HCEC 1CT (cell line): ENCODE measurements at places on chromosomes 2 and 18.
A peak's percentile ranks its signal among the peaks of the same experiment; 100 is the strongest.

- no peak for DNase-seq
Observed at GRCh38 chr2:58120626-58121229, 74.1 kb downstream of the VRK2 start.

DNA sequence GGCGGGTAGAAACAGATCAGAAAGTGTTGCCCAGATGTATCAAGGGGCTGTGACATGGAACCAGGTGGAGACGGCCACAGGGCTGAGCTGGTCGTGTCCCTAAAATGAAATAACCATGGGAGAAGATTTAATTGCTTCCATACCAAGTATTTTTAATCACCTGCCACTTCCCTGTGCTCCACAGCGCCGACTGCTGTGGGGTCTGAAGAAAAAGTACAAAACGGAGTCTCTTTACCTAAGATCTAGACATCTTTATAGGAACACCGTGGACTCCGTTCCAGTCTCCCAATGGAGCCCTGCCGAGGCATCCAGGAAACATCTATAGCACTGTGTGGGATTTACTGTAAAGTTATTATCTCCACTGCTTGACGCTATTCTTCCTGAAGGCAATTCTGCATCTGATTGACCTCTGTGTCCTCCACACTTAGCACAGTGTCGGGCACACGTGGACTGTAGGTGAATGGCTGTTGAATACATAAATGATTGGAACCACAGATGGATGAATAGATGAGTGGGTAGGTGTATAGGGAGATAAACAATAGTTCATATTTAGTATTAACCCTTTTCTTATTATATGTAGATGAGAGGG, 21.6 kb upstream of the GYPC start:
- peak; percentile 22 for DNase-seq

- DNase-seq = no peak
Observed at GRCh38 chr2:146624430-146625160, 1220.2 kb upstream of the ACVR2A start.

GRCh38 chr2:108640731-108641130, 78.6 kb upstream of the RANBP2 start:
- peak; percentile 97 for DNase-seq

DNA sequence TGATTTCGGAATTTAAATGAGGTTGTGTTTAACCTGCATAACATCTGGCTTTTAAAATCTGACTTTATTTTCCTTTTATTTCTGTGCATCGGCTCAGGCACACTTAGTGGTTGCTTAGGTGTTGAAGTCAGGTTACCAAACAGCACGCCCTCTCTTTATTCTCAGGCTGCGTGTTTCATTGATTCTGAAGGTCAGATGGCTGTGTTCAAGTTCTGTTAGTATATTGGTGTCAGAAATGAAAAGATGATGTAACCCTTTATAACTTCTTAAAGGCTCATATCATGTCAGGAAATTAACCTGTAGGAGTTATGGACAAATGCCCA, 246.5 kb downstream of the LDLRAD4 start:
- no peak for DNase-seq

- no peak for DNase-seq
Observed at GRCh38 chr18:8357320-8357719, 251.9 kb upstream of the RAB12 start.

GRCh38 chr2:74008761-74009395, 24.2 kb downstream of the TET3 start:
- DNase-seq = no peak

DNA sequence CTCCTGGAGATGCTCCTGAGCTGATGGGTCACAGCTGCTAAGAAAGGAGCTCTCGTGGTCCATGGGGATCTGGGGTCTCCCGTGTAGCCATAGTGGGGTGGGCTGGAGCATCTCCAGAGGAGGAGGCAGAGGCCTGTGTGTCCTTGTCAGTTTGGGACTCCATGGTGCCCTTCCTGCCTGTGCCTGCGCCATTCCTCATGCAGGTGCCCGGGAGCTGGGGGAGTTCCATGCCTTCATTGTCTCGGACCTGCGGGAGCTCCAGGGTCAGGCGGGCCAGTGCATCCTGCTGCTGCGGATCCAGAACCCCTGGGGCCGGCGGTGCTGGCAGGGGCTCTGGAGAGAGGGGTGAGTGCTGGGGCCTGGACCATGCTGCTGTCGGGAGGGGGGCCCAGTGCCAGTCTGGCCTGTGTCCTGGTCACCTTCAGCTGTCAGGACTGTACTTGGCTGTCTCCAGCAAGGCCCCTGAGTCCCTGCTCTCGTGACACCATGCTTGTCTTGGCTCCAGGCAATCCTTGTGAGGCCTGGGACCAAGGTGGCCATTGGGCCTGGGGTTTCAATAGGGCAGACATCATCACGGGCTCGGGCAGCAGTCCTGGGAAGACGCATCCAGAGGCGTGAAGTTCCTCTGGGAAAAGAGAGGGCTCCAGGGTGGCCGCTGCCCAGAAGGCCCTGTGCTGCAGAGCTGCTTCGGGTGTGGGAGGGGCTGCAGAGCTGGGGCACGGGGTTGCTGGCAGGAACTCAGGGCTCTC, 7.3 kb downstream of the CAPN10 start:
- no peak for DNase-seq

DNA sequence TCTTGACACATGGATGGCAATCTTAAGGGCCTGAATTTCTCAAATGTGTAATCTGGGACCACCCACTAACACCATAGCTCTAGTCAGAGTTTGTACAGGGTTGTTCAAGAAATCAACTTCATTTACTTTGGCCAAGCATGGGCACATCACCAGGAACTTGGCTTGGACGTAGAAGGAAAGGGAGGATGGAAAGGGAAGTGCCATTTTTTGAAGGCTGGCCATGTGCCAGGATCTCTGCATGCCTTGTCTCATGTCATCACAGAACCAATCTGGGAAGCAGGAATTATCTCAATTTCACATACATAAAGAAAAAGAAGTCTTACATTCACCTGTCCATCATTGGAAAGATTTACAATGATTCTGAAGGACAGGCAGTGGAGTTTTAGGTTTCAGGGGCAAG, 128.1 kb downstream of the ANTXR1 start:
- DNase-seq = no peak

DNA sequence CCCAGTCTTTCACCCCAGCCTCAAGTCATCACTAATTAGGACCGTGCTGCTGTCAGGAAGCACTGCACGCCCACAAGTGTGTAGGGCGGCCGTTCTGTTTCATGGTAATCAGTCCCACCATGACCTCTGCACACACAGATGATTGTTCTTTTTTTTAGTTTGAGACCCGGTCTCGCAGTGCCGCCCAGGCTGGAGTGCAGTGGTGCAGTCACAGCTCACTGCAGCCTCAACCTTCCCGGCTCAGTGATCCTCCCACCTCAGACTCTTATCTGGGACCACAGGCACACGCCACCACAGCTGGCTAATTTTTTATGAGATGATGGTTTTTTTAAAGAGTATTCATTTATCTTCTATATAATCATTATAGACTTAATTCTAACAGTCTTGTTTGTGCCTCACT, 1.8 kb upstream of the IAH1 start:
- DNase-seq = no peak
